Hematopoietic multipotent progenitor cell treated with erythropoietin and hydrocortisone succinate and interleukin-3 and kit ligand, for 8 days (in vitro differentiated cells): ENCODE measurements at places on chromosomes 4 and X.

GRCh38 chr4:184752496-184753275 lies 18.8 kb upstream of the CENPU start:
- DNase-seq, result no peak

DNA sequence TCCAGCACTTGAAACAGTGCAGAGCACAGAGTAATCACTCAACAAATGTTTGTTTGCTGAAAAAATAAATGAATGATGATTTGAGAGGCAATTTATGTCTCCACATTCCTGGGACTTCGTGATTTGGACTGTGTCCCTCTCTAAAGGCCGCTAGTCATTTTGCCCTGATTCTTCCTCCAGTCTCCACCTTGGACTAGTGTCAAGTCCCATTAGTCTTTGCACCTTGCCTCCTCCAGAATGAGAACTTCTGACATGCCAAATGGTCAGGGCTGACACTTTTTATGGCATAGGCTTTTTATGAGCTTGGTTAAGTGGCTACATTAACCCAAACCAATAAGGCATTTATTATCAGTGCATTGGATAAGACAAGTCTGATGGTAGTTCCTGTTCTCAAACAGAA lies 65.1 kb upstream of the POF1B start:
- DNase-seq, result no peak

DNA sequence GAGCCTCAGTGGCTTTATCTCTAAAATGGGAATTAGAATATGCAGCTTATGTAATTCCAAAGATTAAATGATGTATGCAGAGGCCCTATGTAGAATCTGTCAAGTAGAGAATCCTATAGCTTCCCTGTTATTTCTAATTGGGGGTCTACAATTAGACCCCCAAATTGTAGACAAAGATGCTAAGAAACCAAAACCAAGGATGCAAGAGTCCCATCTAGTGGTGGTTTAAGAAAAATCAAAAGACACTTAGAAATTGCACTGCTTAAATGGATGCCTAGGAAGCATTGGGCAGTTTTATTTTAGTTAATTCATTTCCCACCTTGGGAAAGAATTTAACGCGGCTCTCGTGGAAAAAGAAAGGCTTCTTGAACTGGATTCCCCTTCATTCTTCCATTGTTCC lies 115.2 kb downstream of the GABRA2 start:
- peak; percentile 12 for DNase-seq

DNA sequence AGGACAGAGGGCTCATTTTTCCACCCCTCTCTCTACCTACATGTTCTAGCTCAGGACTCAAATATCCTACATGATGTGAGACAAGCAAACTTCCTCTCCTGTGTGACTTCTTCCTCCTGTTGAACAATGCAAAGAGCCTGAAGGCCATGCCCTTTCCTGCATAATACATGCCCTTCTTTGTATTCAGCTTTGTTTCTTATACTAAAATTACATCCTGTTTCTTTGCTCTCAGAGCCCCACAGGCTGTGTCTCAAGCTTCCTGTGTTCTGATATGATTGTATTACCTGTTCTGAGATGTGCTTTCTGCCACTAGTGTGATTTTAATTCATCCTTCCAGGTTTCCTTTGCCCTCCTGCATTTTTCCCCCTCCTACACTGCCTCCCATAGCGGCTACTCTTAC lies 166.4 kb upstream of the AFF2 start:
- DNase-seq, result no peak

GRCh38 chrX:12657881-12658280 lies 133.3 kb upstream of the PRPS2 start:
- no peak for DNase-seq

DNA sequence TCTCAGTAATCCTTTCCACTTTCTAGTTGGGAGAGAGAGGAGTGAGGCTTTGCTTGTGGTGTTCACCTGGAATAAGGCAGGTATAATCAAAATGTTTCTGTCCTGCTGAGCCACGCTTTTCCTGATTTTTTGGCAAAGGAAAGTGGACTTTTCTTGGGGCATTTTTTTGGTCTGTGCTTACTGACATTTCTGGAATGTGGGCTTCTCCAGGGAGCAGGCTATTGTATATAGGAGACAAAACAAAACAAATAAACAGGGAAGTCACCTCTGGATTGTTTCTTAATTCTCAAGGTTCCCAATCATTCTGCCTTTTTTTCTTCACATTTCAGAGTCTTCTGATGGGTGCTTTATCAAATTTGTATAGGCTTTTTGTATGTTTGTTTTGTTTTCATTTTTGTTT lies 25.7 kb upstream of the RP2 start:
- no peak for DNase-seq

- peak; percentile 70 for DNase-seq
Observed at GRCh38 chr4:112647785-112648184, 10.8 kb downstream of the LARP7 start.

- DNase-seq, result no peak
Observed at GRCh38 chr4:124055896-124056295, 656.6 kb downstream of the ANKRD50 start.

DNA sequence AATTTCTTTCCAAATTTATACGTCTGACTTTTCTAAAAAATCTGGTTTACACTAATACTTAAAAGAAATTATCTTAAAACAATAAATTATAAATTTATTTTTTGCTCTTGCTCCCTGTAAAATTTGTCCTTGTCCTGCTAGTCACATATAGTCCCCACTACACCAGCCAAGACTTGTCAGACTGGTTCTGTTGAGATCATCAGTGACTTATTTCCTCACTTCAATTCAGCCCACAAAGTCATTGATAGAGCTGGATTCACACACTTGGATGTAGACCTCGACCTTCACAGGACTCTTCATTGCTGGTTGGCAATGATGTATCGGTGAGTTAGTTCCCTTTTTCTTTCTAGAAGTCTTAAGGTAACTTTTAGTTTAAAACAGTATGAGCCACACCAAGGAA lies at the start of gene TMPRSS11E:
TMPRSS11E (plus strand) TSS at position 263 of the 400 bp plus-strand sequence; CDS start at position 313, 50 bp downstream.
- DNase-seq, result no peak

- no peak for DNase-seq
Observed at GRCh38 chr4:138656990-138657389, 358.6 kb upstream of the NOCT start.

- peak; percentile 77 for DNase-seq
Observed at GRCh38 chr4:139443661-139444060, 10.3 kb upstream of the RAB33B start.

DNA sequence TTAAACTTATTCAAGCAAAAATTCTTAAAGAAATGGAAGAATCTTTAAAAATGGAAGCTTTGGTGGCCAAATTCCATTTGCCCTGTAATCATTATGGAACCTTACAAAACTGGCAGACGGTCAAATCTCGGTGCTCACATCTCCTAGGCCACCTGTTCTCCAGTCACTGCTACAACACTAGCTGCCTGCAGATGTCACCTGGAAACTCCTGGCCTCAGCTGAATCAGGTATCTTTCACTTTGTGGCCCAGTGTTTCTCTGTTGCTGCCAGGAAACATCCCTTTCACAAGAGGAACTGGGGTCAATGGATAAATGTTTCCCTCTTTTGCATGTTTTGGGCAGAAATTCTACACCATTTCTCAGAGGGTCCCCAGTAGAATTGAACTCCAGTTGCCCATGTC lies 4.2 kb upstream of the CXCL3 start:
- no peak for DNase-seq

GRCh38 chr4:73872316-73873108 lies 3.3 kb downstream of the CXCL1 start:
- no peak for DNase-seq

DNA sequence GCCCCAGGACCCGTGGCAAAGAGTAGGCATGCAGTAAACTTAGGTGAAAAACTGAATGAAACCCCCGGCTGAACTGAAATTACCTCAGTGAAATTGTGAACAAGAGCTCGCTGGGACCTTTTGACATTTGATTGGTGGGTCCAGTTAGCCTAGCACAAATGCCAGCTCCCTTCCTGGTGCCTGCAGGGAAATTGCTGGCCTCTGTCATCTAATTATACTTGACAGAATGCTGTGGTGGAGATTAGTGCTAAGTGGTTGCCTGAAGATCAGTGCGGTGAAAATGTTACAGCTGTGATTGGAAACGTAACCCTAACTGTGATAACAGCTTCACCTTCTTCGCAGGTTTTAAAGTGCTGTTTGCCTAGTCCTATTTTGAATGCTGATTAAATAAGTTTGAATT lies 43.0 kb downstream of the ADD1 start:
- no peak for DNase-seq

- DNase-seq, result no peak
Observed at GRCh38 chrX:136866337-136867095, 14.0 kb downstream of the RBMX start.

GRCh38 chrX:45445745-45446412 lies 245.2 kb upstream of the DIPK2B start:
- no peak for DNase-seq
